ENCODE measurements at places on chromosomes 13 and 19. TPM values are rescaled to one million over a fixed set of nuclear protein-coding genes. Genes with fewer than 3 reads are reported as not detected.

DNA sequence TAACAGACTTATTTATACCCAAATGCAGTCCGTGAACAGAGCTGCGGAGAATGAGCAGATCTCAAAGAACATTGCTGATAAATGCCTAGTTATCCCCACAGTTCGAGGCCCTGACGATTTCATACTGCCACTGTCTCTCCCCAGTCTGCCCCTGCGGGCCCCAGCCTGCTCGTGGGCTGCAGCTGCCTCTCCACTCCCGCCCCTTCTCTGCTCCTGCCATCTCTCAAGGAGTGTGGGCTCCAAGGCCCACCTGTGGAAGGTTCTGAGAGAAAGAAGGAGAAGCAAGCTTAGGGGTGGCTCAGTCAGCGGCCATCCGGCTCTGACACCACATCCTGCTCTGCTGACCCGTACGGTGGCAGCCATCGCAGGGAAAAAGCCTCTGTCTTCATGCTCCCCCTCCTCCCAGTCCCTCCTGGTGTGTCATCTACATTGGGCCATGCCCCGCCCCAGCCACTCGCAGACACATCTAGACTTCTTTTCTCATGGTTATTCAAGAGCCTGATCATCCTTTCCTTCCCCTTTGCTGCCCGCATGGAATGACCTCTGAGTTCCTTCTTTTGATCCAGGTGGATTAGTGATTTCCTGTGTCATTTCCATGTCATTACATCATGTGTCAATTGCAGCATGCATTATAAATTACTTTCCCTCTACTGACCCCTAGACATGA is 52.0 kb downstream of the EPS15L1 start:
- no peak for DNase-seq
- no peak overlapping the region for H3K4me3 ChIP-seq
- H3K36me3 ChIP-seq = peaks cover 18% of the 10 kb centered on the region

DNA sequence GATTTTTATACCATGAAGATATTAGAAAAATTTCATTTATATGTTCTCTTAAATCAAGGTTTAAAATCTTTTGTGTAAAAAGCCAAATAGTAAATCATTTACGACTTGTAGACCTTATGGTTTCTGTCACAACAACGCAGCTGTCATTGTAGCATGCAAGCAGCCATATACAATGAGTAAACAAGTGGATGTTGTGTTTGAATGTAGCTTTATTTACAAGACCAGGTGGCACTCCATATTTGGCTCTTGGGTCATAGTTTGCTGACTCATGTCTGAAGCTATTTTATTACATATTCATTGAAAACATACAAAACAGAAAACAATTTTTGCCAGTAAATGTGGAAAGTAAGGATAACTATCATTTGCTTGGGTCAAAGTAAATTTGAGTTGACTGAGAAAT is 930.8 kb downstream of the SLITRK5 start:
- no peaks in the 10 kb centered on the region for H3K27me3 ChIP-seq
- H3K4me3 ChIP-seq = no peak overlapping the region
- H3K27ac ChIP-seq = no peak overlapping the region
- no peak for DNase-seq
- no peaks in the 10 kb centered on the region for H3K4me1 ChIP-seq

DNA sequence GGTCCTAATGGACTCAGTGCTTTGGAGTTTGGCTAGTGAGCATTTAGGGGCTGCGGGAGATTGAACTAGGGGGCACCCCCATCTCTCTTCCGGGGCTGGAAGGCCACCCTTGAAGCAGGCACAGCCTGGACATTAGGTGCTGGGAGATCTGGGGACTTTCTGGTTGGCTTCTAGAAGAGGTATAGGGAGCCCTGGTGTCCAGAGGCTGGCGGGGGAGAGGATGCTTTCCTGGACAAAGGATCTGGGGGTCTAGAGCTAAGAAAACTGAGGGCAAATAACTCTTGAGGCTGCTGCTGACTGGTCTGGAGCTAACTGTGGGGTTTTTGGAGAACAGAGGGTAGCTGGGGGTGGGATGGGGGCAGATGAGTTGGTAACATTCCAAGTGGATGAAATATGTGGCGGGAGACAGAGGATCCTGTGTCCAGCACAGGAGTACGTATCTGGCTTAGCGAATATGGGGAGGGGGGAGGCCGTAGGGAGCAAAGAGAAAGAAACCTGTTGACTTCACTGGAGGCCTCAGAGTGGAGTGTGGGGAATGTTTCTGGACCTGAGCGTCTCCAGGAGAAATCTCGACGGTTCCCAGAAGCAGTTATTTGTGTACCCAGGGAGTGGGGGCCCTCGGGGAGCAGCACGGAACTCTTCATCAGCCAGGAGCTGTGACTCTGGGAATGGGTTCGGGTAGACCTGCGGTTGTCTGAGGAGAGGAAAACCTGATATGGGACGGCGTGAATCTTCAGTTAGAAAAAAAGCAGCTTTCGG is 1.4 kb downstream of the HNRNPUL1 start:
- H3K27ac ChIP-seq = peak overlapping the region; percentile 100
- H3K4me1 ChIP-seq = peaks cover 25% of the 10 kb centered on the region
- peak overlapping the region; percentile 94 for H3K4me3 ChIP-seq
- no peak for DNase-seq

Gene SOX1
- total RNA-seq = 0.51 TPM

Gene FPR3
- not detected for total RNA-seq

DNA sequence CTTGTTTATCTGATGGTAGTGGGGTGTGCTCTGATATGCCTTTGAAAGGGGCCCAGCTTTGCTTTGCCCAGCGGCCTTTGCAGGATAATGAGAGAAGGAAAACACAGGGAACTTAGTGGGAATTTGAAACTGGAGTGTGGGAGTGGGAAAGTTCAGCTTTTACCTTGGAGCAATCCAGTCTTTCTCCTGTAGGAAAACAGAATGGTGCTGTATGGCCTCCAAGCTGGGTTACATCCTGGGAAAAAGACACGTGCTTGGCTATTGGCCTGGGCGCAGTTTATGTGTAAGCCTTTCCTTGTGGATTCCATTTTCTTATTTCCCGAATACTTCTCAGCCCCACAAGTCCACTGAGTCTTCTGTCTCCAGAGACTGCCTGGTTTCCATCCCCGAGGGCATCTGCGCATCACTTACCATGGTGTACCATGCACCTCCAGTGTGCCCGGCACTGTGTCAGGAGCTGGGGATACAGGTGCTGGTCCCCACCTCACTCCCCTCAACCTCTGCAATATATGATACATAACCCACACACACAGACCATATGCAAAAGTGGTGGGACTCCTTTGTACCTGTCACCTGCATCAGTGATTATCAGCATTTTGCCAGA is 31.5 kb downstream of the ACTN4 start:
- H3K27ac ChIP-seq = peak overlapping the region; percentile 90
- peaks cover 13% of the 10 kb centered on the region for H3K36me3 ChIP-seq
- peaks cover 80% of the 10 kb centered on the region for H3K4me1 ChIP-seq

GRCh38 chr13:18954254-18954653 is 227.4 kb downstream of the TUBA3C start:
- H3K27ac ChIP-seq = no peak overlapping the region
- no peaks in the 10 kb centered on the region for H3K4me1 ChIP-seq

Gene FAM216B
- not detected for total RNA-seq

Gene GRIN3B
- 1.5 TPM for total RNA-seq

Measured in progenitor cell of endocrine pancreas (in vitro differentiated cells).